ENCODE measurements at places on chromosomes 3 and 15. TPM values are rescaled to one million over a fixed set of nuclear protein-coding genes. Genes with fewer than 3 reads are reported as not detected.

GRCh38 chr15:32683906-32684584 is 33.8 kb upstream of the GREM1 start:
- DNase-seq: peak; percentile 48

GRCh38 chr3:127052121-127052561 is 69.2 kb downstream of the PLXNA1 start:
- no peak for DNase-seq

DNA sequence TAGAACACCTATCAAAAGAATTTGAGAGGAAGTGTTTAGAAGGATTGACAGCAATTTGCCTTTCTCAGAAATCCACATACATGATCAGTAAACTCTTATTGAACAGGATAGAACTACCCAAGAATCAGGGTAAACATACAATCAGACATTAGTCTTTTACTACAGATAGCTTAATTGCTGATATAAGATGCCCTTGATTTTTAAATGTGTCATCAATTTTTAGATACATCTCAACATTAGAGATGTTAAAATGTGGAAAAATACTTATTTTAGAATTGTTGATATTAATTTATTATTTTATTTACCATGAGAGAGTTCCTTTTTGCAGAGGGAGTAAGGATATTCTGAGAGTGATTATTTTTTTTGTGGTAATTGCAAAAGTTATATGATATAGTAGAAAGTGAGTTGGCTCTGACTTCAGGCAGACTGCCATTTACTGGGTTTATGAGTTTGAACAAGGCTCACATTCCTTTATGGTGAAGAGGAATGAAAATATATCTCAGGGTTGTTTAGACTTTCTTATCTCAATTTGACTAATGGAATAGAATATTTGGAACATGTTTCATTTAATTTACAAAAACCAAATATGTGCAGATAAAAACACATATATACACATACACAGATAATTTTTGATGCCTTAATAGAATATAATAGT is 302.8 kb upstream of the GOLIM4 start:
- no peak for DNase-seq

GRCh38 chr3:162348912-162349311 is 852.3 kb downstream of the OTOL1 start:
- DNase-seq: no peak

- DNase-seq: no peak
Measured at GRCh38 chr3:140163159-140163763, 228.3 kb downstream of the CLSTN2 start.

The BFSP2 gene
- not detected for total RNA-seq

GRCh38 chr15:66630801-66631351 is 65.1 kb upstream of the LCTL start:
- no peak for DNase-seq

Data from lower leg skin (tissue), 4 donors.